AG20443 (cell line): ENCODE measurements at places on chromosomes 13 and 19.

DNA sequence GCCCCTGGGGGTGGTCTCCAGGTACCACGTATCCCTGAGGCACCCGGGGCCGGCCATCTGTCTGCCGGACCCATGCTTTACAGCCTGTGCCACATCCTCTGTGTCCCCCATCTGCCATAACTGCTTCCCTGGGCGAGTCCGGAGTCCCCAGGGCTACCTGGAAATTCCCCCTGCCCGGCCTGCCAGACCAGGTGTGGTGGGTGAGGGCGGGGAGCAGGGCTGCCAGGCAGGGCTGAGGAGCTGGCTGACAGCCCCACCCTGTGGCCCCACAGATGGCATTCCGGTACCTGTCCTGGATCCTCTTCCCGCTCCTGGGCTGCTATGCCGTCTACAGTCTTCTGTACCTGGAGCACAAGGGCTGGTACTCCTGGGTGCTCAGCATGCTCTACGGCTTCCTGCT, 10.3 kb upstream of the RELB start:
- DNase-seq = no peak

DNA sequence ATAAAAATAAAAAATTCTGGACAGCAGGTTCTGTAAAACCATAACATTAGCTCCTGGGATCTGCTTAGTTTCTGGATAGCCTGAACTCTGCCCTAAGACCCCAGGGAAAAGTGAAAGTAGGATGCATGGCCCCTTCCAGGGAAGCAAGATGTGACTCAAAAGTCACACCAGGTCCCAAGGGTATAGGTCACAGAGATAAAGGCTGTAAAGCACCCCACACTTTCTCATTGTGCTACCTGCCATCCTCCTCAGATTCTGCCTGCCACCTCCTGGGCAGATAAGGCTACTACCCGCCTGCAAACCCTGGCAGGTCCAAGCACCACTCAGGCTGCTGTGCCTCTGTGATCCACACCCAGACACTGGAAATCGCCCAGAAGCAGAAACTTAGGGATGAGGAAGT, 20.6 kb downstream of the FFAR2 start:
- DNase-seq = peak; percentile 74

DNA sequence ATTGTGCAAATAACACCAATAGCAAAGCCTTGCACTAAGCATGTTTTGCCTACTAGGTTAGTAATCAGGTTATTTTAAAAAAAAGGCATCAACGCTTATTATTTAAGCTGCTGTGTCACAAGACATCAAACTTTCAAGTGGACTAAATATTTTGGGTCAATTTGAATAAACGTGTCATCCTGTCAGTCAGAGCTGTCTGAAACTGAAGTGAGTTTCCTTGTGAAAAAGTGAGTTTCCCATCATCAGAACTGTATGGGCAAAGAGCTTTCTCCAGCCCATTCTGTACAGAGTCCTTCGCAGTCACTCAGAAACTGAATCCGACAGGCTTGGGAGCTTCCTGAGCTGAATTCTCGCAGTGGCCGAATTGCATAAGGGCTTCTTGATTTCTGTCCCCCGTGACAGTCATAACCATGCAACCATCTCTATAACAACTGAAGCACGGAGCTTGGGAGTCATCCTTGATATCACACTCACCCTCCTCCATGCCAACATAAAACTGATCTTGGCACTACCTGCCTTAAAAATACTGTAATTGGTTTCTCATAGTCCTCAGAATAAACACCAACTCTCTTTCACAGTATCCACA, 139.8 kb downstream of the MIPEP start:
- DNase-seq = no peak

GRCh38 chr19:15280915-15281683, 48.9 kb upstream of the EPHX3 start:
- peak; percentile 87 for DNase-seq

- no peak for DNase-seq
Observed at GRCh38 chr13:21516805-21517204, 57.7 kb upstream of the ZDHHC20 start.

DNA sequence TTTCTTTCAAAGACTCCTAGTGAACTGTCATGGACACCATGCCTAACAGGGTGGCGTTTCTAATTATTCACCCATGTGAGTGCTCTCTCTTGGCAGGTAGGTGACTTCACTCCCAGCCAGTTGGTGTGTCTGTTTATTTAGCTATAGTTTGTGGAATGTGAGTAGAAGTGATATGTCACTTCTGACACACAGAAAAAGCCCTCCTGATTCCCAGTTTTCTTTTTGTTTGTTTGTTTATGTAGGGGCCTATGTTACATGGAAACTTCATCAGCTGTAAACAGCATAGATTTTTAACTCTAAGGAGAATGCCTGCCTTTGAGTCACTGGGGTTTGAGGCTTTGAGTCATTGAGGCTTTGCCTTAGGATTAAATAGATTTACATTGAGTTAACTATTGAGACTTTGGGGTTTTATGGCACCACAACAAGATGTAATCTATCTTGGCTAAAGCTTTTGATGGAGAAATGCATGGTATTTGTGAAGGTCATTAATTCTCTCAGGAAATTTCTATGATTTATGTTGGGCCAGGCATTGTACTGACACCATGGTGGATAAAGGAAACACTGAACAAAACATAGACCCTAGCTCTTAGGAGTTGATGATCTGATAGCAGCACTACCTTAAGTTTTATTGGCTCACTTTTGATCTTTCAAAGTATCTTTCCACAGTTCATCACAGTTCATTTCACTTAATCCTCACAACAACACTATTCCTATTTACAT, 45.3 kb downstream of the UFM1 start:
- no peak for DNase-seq

- no peak for DNase-seq
Observed at GRCh38 chr19:41187884-41188279, 5.1 kb upstream of the CYP2S1 start.

- DNase-seq = no peak
Observed at GRCh38 chr19:3114018-3114726, 20.0 kb downstream of the GNA11 start.

DNA sequence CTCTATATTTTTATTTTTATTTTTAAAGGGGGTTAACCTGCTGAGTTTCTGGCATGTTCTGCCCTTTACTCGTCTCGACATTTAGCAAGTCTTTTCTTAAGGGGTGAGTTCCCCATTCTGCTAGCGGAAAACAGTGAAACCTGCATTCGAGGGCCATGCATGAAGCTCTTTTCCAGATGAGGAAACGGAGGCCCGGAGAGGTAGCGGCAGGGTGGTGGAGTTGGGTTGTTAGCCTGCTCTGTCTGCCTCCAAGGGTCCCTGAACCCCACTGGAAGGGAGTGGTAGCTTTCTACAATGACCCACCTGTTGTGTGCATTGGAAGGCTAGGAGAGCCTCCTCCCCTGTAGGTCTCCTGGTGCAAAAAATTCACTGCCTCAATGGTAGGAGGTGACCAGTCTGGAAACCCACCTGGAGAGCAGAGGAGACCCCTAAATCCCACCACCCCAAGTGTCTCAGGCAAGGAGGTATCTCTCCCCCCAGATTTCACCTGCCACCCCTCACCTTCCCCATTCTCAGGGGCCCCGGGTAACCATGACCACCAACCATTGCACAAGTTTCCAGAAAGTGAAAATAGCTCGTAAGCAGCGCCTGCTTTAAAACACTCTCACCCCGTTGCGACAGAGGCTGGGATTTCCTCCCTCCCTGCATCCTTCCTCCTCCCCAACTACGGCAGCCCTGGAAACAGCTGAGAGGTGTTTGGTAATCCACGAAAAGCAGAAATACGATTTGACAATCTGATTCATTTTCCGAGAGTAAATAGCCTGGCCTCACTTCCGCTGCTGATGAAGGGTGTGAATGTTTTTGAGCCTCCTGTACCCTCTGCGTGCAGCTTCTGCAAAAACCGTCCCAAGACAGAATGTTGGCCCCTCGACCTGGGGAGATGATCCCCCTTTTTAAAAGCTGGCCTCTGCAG, 3.5 kb downstream of the KLF2 start:
- DNase-seq = peak; percentile 66

DNA sequence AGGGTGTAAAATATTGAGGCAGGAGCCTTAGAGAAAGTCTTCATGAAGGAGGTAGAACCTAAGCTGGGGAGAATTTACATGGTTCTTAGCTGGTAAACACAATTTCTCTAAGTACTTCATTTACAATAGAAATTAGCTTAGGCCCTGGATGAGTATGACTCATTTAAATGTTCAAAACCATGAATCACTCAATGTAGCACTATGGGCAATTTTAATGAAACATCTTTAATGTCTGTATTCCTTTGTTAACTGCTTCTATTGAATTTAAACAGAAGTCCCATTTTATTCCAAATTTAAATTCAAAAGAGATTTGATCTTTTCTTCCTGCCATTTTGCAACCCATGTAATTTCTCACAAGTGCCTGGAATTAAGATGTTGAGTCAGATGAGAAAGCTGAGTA, 252.1 kb downstream of the RFC3 start:
- DNase-seq = no peak

DNA sequence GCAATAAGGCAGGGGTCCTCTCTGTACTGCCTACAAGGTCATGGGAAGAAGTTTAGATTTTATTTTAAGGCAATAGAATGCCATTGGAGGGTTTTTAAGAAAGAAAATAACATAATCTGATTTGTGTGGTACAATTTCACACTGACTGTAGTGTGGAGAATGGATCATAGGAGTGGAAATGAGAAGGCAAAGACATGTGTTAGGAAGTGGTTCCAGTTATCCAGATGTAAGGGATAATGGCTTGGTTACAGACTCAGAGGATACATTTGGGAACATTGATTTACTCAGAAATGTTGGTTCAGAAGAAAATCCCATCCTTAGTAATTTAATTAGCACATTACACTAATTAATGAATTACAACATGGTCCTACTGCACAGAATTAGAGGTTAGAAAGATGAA, 788.2 kb downstream of the SLITRK5 start:
- DNase-seq = no peak

DNA sequence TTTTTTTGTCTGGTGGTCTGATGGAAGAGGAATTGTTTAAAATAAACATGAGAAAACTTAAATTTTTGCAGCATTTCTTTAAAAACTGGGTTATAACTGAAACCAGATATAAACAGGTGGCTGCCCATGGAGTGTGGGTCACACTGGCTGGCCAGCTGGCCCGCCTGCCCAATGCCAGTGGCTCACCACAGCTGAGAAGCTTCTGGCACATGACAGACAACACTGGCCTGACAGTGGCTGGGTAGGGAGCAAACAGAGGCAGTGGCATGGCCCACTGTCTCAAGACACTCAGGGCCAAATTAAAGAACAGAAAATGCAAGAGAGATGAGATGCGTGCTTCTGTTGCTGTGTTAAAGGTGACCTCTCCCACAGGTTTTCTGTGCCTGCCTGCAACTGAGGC, 3.1 kb upstream of the SLC35E1 start:
- DNase-seq = no peak

GRCh38 chr13:52009946-52010345, 1.3 kb downstream of the ATP7B start:
- DNase-seq = no peak
